Glutamatergic neuron (in vitro differentiated cells): ENCODE measurements at places on chromosomes 5 and 9. TPM values are rescaled to one million over a fixed set of nuclear protein-coding genes. Genes with fewer than 3 reads are reported as not detected.

The KDM3B gene
- total RNA-seq: 98.5 TPM

The GPRIN1 gene
- 72.3 TPM for total RNA-seq

The MYMK gene
- not detected for total RNA-seq

The WDR38 gene
- not detected for total RNA-seq

The CRHBP gene
- total RNA-seq: not detected

The TMC1 gene
- total RNA-seq: not detected

The GLRA1 gene
- total RNA-seq: 0.22 TPM

The MRPL41 gene
- 48.9 TPM for total RNA-seq

The FGFR4 gene
- total RNA-seq: 5.2 TPM

DNA sequence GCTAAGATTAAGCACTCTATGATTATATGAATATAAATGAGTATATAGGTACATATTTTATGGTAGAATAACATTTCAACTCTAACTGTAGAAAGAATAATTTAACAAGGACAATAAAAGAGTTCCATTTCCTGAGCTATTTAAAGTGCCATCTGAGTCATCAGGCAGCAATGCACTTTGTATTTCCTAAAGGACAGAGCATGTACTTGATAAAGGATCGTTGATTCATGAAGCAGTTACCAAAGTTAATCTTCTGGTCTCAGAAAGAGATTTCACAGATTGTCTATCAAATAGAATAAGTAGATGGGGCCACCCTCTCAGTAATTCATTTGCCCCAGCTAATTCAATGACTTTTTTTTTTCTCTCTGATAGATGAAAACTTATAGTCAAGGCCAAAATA is 747.8 kb downstream of the CDH18 start:
- no peak for DNase-seq

DNA sequence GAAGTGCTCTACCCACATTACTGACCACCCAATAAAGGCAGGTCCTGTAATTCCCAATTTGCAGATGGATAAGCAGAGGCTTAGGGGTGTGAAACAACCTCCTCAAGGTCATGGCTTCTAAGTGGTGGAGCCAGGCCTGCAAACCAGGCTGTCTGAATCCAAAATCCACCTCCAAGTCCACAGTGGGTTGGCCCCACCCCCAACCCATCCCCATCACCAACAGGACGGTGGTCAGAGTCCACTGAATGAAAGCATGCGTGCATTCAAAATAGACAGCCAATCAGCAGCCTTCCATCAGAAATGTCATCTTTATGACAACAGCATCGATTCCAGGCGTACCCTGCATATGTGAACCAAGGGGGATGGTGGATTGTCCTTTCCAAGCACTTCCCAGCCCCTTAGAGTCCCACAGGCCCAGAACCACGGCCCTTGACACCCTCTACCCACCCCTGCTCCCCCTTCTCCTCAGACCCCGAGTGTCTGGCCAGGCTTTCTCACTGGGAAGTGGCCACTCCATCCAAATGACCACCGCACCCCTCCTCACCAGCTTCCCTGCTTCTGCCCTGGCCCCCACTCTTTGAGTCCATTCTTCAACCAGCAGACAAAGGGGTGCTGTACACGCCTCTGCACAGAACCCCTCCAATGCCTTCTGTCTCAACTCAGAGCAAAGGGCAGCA is 133.1 kb downstream of the KCNIP1 start:
- DNase-seq: no peak

DNA sequence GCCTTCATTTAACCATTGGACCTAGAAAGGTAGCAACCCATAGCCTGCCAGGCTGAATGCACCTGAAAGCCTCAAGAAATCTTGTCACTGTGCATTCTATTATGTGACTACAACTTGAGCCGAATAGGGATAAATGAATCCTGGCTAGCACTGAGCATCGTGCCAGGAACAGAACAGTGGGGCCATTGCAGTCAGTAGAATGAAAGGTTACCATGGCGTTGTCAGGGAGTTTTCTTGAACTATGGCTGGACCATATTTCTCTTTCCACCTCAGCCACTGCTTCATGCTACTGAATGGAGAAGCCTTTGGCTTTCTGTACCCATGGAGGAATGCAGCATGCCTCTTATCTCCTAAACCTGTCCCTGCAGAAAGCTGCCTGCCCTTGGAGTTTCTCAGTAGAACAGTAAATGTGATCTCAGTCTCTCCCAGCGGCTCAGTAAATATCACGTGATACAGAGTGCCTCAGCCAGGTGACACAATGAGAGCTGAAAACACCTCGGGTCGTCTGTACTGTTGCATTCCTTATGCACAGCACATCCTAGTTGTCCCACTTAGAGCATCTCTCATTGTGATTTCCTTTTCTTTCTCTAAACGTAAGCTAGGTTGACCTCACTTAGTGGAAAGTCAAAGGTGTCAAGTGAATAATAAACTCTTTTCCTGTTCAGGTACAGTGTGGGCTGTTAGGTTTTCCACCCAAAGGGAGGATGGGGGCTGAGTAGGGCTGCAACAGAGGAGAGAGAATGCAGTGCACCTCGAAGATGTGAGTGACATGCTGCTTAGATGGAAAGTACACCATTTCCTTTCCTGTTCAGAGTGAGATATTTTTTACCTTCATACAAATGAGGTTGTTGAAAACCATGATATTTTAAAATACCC is 115.3 kb downstream of the MACIR start:
- no peak for DNase-seq

GRCh38 chr5:123790226-123790625 is 278.2 kb downstream of the CSNK1G3 start:
- DNase-seq: no peak

DNA sequence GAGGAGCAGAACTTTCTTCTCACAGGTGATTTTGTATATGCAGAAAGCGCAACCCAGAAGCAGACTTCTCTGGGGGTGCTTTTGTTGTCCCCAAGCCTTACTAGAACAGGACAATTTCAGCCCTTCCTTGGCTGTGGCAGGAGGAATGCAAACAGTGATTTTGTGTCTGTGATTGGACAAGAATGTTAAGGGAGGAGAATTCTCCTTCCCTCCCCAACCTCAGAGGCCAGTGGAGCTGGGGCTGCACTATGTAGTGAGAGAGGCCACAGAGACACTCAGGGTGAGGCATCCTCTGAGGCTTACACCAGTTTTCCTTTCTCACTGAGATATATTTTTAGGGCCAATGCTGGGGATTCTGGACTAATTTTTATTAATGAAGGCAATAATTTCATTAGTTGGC is 58.8 kb downstream of the ZNF366 start:
- no peak for DNase-seq

DNA sequence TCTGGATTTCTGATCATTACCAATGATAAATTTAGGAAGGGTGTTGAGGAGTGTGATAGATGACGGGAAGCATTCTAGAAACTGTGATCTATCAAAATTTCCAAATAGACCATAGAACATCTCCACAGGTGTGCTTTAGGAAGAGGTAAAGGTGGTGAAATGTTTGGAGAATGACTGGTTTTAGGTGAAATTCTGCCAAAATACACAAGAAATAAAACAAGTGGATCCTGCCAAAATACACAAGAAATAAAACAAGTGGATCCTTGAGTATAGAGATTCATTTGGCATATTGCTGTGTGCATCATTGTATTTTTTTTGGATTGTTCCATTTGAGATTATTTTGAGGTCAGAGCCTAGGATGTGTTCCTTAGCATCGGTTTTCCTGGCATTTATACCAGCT is 88.3 kb upstream of the CTNND2 start:
- no peak for DNase-seq

GRCh38 chr9:92661127-92661526 is 8.8 kb downstream of the IPPK start:
- DNase-seq: no peak

- DNase-seq: no peak
Measured at GRCh38 chr9:130189840-130190239, 17.6 kb downstream of the NCS1 start.

DNA sequence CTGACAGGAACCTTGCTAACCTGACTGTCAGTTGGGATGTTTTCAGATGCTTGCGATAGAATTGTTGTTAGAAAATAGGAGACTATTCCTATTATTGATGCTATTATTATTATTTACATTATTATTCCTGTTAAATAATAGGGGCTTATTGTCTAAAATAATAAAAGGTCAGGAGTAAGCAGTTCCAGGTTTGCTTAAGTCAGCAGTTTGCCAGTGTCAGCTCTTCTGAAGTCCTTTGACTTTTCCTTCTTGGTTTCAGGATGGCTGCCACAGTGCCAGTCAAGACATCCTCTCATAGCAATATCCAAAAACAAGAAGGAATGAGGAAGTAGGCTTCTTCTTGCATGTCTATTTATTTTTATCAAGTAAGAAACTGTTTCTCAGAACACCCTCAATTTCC is 141.7 kb upstream of the MARCHF11 start:
- DNase-seq: no peak

- no peak for DNase-seq
Measured at GRCh38 chr9:101592788-101593187, 2.0 kb downstream of the PPP3R2 start.
